ENCODE measurements at places on chromosomes 13 and 19.

DNA sequence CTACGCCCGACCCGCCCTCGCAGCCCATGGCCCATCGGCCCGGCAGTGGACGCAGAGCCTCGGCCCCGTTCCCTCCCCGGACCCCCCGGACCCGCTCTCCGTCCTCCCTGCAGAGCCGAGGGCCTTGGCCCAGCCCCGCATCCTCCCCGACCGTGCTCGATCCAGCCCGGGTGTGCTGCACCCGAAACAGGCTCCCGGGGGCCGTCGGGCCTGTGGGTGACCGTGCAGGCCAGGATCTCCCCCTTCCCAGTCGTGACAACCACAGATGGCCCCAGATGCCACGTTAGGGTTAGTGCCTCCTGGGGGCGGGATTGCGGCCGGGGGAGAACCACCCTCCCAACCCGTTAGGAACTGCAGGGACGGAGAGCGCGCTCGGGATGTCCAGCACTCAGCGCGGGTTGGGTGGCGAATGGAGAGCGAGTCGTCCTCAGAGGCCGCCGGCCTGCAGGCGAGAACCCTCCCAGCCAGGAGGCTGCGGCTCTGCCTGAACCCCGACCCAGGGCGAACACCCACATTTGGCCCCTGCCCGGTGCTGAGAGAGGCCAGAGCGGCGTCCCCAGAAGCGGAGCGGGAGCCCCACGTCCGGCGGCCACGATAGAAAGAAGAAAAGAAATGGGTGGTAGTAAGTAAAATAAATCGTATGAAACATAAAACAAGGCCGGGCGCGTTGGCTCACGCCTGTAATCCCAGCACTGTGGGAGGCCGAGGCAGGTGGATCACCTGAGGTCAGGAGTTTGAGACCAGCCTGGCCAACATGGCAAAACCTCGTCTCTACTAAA is 6.7 kb upstream of the MADCAM1 start:
- no peak for DNase-seq

- no peak for DNase-seq
These were observed 38.0 kb downstream of the RCBTB2 start for GRCh38 chr13:48494874-48495273.

- DNase-seq, result no peak
These were observed 152.8 kb upstream of the PABPC3 start for GRCh38 chr13:24943136-24943535.

DNA sequence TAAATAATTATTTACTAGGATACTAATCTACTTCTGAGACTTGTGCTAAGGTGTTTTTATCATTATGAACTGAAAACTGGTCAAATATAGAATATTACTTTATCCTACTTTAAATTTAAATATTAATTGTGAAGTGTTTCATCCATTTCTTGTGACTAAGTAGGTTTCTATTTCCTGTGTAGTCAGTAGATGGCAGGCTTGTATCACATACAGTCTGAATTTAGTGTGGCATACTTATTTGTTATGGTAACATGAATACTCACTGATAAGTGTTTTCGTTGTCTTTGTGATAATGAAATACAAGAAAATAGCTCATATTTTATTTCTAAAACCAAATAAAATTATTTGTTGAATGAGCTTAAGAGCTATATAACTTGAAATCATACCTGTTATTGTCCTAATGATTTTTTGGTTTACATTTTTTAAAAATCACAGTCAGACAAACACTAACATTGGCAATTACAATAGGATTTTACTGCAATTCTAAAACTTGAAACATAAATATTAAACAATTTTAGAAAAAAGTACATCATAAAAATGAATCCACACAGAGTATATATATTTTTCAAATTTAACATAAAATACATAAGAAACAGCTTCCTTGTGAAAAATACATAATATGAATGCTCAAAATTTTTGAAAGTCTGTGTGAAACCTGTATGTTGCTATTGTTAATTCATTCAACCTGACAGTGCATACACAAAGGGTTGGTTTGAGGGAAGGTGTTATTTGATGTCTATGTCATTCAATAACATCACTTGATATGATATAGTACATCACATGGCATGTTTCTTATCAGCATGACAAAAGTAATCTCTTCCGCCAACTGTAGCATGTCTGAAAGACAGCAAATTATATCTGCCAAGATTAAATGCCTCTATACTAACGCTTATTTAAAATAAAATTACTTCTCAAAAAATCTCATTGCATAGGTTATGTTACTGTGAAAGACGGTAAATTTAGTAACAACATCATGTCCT is 904.8 kb upstream of the PCDH20 start:
- no peak for DNase-seq

- DNase-seq, result no peak
These were observed 1.8 kb downstream of the ZNF460 start for GRCh38 chr19:57282011-57282643.

DNA sequence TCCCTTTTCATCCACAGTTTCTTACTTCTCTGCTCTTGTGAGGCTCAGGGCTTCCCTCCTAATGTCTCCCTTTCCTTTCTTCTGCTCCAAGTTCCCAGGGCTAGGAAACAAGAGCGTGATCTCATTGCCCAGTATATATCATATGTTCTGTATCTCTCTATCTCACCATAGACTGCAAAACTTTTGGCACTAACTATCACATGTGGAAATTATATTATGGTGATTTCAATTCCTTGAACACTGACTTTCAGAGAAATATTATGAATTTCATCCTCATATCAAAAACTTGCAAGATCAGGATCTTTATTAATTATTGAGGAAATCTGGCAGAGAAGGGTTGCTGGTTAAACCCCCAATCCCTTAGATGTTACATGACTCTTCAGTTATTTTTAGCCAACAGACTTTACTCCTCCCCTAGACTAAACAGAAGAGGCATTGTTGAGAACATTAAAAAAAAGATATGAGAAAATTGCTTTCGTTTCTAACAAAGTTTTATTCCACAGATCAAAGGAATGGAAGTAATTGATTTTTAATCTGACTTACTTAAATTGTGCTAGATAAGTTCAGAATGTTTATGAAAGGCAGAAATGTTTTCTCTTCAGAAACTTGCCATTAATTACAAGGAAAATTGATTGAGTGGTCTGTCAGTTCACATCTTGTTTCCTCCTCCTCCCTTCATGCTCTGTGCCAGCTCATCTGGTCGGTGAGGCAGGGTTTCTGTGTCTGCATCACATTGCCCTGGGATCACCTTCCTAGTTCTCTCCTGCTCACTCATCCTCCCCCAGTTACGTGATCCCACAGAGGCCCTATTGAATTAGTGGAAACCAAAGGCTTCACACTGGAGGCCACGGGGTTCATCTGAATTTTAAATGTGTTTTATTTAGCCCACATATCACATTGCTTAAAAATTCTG is 378.5 kb downstream of the LMO7 start:
- DNase-seq, result no peak

GRCh38 chr13:112844411-112844810 is 124.6 kb upstream of the MCF2L start:
- DNase-seq, result no peak

GRCh38 chr13:70623239-70623638 is 515.0 kb upstream of the KLHL1 start:
- DNase-seq, result no peak

GRCh38 chr13:30850204-30850866 is 55.7 kb upstream of the MEDAG start:
- DNase-seq, result no peak

GRCh38 chr13:75309981-75310580 is 171.9 kb downstream of the TBC1D4 start:
- DNase-seq, result no peak
